ENCODE measurements at places on chromosomes 13 and 19. TPM values are rescaled to one million over a fixed set of nuclear protein-coding genes. Genes with fewer than 3 reads are reported as not detected.

- no peak for DNase-seq
Measured at GRCh38 chr19:32367948-32368536, 22.6 kb downstream of the ZNF507 start.

- DNase-seq = peak; percentile 83
Measured at GRCh38 chr19:45637890-45638667, 1.1 kb downstream of the EML2 start.

ZNF540 gene
- 0.92 TPM for total RNA-seq

EFNB2 gene
- total RNA-seq = 97.1 TPM

GRCh38 chr13:76975863-76976262 lies 16.0 kb upstream of the CLN5 start:
- no peak for DNase-seq

DNA sequence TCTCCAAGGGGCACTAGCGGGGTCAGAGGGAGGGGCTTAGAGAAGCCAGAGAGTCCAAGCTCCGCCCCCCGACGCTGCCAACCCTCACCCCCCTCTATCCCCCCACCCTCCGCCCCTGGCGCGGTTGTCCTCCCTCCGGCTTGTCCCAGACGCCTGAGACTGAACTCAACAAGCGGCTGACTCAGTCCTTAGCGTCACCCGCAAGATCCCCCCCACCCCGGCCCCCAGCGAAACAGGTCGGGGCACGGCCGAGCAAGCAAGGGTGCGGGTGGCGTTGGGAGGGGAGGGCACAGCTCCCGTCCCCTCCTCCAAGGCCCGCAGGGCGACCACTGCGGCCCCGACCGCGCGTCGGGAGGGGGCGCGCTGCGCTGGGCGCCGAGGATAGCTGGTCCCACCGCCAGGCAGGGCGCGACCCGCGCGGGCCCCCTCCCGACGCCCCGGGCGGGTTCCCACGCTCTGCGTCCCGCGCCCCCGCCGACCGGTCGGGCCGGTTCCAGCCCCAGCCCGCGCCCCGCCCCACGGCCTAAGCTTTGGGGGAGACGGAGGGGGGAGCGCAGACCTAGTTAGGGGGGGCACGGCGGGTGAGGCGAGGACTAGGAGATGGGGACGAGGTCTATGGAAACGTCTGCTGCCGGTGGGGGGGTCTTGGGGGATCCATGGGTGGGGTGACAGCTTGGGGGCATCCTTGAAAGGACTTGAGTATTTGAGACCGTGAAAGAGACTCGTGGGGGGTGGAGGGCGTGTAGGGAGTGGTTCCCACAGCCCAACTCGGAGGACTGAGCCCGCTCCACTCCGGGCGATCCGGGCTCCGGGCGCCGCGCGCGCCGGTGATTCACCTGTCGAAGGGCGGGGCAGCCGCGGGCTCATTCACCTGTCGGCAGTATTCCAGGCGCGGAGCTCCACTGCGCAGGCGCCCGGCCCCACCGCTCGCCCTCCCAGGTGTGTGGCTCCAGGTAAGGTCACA lies 5.1 kb downstream of the NOTCH3 start:
- DNase-seq = peak; percentile 77

- no peak for DNase-seq
Measured at GRCh38 chr19:46766569-46767317, 20.5 kb upstream of the STRN4 start.

ODAD3 gene
- total RNA-seq = not detected

CNN2 gene
- 76.6 TPM for total RNA-seq

BST2 gene
- 27.5 TPM for total RNA-seq

PSG11 gene
- total RNA-seq = not detected

DNA sequence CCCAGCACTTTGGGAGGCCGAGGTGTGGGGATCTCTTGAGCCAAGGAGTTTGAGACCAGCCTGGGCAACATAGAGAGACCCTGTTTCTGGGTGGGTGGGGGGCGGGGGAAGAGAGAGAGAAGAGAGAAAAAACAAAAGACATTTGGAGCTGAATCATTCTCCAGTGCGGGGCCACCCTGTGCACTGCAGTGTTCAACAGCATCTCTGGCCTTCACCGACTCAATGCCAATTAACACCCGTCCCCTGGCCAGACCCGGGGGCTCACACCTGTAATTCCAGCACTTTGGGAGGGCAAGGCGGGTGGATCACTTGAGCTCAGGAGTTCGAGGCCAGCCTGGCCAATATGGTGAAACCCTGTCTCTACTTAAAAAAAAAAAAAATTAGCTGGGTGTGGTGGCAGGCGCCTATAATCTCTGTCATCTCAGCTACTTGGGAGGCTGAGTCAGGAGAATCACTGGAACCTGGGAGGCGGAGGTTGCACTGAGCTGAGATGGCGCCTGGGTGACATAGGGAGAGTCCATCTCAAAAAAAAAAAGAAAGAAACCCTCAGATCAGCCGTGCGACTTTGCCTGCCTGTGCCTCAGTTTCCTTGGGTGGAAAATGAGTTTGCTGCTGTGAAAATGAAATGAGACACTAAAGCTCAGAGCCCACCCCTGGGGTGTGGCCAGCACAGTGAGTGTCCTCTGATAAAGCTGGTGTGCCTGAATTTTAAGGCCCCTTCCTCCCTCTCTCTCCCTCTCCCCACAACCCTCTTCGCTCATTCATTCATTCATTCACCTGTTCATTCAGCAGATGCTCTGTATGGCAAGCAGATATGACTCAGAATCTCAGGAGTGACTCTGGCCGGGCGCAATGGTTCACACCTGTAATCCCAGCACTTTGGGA lies 6.4 kb downstream of the KLF2 start:
- DNase-seq = no peak

- DNase-seq = no peak
Measured at GRCh38 chr19:11577451-11578257, at the start of gene ACP5. ACP5 (minus strand) TSS chr19:11577645; CDS start chr19:11577317, 328 bp downstream.

- peak; percentile 82 for DNase-seq
Measured at GRCh38 chr19:17830567-17831418, 9.5 kb upstream of the INSL3 start.

IGFL3 gene
- total RNA-seq = not detected

GRCh38 chr13:108669381-108669780 lies 40.0 kb downstream of the MYO16 start:
- DNase-seq = no peak

ZNF888 gene
- total RNA-seq = 18.3 TPM

ZNF792 gene
- total RNA-seq = 6.4 TPM

- no peak for DNase-seq
Measured at GRCh38 chr13:81017513-81018152, 676.7 kb upstream of the SPRY2 start.

GRCh38 chr19:23393121-23393520 lies 2.1 kb downstream of the ZNF91 start:
- no peak for DNase-seq

DNA sequence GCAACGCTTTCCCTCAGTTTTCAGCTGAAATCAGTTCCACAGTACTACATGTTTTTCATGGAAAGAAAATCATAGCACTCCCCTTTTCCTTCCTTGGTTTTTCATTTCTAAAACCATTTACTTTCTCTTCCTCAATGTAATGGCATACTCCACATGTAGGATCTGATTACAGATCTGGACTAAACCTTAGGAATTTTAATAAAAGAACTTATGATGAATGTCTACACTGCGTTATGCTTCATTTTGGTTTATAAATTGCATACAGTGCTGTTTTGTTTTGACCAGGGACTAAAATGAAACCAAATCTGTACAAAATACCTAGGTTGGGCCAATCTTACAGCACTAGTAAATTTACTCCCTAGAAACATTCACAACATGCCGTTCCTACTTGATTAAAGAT lies 589.9 kb downstream of the TBC1D4 start:
- no peak for DNase-seq

MCEMP1 gene
- not detected for total RNA-seq

- DNase-seq = no peak
Measured at GRCh38 chr13:47133011-47133445, 236.2 kb upstream of the HTR2A start.

DNA sequence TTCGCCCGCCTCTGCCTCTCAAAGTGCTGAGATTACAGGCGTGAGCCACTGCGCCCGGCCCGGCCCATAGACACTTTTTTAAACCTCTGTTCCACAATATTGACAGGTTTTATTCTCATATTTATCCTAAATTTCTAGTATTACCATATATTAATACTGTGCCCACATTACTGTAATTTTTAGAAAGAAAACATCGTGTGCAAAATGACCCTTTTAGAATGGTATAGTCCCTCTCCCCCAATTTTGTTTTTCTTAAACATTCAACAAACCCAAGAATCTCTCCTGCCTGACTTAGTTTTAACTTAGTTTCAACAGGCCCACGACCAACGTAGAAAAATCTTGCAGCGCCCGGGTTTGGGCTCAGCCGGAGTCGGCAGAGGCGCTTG lies 9.1 kb downstream of the CDX2 start:
- no peak for DNase-seq

- no peak for DNase-seq
Measured at GRCh38 chr19:45235485-45235884, 9.7 kb downstream of the EXOC3L2 start.

PRODH2 gene
- not detected for total RNA-seq

DNA sequence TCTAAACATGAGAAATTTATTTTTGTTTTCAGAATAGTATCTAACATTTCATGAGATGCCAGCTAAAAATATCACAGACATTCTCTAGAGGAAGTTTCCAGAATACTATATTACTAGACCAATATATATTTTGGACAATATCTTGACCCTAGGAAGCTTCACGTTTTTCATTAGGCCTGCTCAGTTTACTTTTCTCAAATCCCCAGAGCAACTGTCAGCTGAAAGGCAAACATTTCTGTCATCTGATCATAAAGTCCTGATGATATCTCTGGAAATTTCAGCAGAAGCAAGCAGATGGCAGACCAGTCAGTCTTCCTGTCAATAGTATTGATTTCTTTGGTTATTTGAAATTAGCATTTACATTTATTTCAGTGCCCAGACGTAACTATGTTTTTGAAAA lies 4.0 kb downstream of the POSTN start:
- no peak for DNase-seq
